ENCODE measurements at places on chromosomes 5 and 9.

- peak; percentile 48 for ATAC-seq
These were observed 723 bp downstream of the SNX18 start for GRCh38 chr5:54518146-54518817.

- ATAC-seq, result peak; percentile 10
These were observed 664.8 kb upstream of the ZNF608 start for GRCh38 chr5:125411071-125411743.

DNA sequence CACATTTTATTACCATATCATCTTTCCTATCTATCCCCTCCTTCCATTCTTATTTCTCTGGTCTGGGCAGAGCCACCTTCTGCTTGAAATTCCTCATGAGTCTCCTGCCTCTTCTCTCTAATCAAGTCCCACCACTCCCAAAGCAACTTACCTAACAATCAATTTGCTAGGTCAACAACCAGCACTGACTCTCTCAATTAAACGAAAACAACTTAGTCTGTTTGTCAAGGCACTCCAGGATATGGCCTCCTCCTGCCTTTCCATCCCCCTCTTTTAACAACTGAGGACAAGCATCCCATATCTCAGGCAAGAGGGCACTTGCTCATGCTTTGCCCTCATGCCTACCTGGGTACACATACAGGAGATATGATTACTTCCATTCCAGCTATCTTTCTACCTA lies 47.4 kb downstream of the HCN1 start:
- no peak for ATAC-seq

DNA sequence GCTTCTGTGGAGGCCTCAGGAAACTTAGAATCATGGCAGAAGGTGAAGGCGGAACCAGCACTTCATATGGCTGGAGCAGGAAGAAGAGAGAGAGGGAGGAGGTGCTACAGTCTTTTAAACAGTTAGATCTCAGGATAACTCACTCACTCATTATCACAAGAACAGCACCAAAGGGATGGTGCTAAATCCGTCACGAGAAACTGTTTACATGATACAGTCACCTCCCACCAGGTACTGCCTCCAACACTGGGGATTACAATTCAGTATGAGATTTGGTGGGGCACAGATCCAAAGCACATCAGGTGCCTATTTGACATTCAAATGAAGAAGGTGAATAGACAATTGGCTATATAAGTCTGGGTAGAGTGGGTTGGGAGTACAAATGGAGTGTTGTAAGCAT lies 35.2 kb downstream of the FKTN start:
- ATAC-seq, result no peak

DNA sequence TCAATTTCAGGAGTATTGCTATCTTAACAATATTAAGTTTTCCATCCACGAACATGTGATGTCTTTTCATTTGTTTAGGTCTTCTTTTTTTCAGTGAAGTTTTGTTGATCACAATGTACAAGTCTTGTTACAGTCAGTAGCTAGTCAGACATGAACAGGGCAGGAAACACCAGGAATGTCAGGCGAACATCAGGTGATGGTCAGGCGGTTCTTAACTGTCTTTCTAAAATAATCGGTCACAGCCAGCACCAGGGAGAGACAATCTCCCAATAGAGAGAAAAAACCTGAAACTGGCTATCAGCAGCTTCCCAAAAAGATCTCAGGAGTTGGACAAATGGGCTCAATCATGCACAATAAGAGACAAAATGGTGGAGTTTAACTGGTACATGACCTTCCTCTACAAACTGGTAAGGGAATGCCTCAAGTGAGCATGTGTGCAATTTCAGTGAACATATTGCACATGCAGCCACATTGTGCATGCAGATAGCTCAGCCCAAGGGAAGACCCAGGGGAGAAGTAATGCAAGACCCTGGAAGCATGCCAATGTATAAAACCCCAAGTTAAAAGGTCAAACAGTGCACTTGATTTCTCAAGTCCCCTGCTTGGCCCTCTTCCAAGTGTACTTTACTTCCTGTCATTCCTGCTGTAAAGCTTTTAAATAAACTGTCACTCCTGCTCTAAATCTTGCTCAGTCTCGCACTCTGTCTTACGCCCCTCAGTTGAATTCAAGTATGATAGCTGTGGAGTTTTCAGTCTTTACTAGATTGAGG lies 176.1 kb upstream of the RASEF start:
- no peak for ATAC-seq

DNA sequence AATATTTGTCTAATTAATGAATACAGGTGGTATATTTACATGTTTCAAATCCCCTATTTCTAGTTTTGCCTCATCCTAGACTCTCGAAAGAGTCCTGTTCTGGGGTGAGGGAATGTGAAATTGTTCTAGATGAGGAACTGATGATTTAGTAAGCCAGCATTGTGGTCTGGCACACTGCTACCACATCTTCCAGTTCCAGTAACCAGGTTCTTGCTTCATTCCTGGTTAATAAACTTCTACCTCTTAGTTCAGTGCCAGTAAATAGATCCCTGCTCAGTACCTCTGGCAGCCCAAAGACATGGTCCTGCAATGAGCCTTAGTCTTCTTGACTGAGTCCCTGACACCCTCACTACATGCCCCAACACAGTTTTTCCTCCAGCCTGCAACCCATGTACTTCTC lies 207.7 kb downstream of the SREK1 start:
- ATAC-seq, result no peak

DNA sequence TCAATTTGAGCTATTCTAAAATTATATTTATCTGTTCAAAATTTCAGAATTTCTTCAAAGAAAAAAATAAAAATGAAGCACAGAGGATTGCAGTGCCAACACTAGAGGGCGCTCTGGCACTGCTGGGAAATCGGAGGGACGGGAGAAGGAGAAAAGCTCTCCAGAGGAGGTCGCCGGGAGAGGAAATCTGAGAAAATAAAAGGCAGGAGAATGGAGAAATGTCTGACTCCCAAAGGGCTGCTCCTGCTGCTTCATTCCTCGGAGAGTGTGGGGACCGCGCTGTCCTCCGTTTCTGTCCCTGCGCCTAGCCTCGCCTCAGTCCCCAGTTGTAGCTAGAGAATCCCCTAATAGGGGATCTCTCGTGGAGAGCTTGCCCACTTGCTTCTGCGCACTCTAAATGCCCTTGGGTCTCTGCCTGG lies 40.0 kb upstream of the ARSB start:
- peak; percentile 82 for ATAC-seq

- peak; percentile 73 for ATAC-seq
These were observed 4.7 kb downstream of the C5orf46 start for GRCh38 chr5:147901599-147902039.

DNA sequence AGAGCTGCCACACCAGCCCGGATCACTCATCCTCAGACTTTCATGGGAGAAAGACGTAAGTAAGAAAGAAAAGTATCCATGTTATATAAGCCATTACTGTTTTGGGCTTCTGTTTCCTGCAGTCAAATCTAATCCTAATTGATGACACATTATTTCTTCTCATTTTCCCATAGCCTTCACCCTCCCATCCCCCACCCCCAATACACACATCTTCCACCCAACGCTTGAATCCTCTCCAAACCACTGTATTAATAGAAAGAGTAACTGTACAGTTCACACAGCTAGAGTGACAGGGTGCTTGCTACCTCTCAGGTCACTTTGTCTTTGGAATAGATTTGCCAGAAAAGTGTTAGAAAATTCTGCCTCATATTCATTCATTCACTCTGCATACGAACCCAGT lies 69.3 kb upstream of the IL17B start:
- ATAC-seq, result no peak

GRCh38 chr9:78397045-78397444 lies 100.1 kb downstream of the PSAT1 start:
- ATAC-seq, result no peak

GRCh38 chr5:122772446-122772845 lies 2.4 kb upstream of the SNX2 start:
- no peak for ATAC-seq

GRCh38 chr9:13088720-13089427 lies 190.6 kb downstream of the MPDZ start:
- ATAC-seq, result peak; percentile 81

GRCh38 chr5:90020575-90021538 lies 388.7 kb downstream of the CETN3 start:
- peak; percentile 75 for ATAC-seq

DNA sequence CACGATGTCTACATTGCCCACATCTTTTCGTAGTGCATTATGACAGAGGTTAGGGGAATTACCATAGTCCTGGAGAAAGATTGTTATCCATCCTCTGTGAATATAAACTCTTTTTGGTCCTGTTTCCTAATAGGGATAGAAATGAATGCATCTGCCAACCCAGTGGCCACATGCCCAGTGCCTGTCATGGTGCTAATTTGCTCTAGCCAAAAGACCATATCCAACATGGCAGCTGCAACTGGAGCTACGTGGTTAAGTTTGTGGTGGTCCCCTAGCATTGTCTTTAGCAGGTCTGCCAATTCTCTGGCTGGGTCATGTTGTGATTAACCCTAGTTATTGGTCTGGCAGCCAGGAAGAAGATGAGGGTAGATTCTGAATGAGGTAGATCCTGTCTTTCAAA lies 87.5 kb downstream of the FGF18 start:
- no peak for ATAC-seq

DNA sequence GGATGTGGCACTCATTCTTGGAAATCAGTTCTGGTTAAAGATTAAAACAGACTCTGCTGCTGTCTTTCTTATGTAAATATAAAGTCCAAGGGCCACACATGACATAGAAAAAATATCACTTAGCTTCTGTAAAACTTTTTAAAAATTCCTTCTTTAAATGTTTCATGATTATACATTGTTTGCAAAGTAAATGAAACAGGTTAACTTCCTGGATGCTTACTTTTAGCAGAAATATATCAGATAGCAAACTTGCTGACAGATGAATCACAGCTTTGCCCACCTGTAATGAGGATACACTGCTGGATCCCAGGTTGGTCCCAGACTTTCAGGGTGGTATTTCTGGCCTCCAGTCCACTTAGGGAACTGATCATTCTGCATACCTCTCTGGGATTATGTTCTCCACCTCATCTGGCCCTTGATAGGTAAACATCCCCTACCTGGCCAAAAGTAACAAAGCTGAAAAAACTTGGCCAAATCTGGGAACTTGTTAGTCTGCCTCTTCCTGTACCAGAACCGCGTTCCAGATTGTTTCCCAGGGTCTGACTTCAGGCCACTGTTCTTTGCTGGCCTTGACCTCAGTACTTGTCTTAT lies 340.5 kb downstream of the ADGRV1 start:
- ATAC-seq, result no peak

GRCh38 chr9:124626276-124626675 lies 119.1 kb upstream of the NR5A1 start:
- peak; percentile 10 for ATAC-seq

DNA sequence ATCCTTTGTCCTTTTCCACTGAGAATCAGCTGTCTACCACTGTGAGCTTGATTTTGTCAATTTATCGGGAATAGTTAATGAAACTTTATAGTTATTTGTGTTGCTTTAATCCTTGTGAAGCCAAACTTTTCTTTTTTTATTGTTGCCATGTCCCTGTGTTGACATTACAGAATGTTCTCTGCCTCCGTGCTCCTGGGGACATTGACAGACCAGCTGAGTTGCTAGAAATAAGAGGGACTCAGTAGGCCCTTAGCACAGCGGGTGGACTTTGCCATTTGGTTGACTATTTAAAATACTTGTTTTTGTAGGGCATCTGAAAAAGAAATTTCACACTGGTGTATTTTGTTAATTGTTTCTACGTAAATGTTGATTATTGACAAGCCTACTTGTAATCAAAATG lies 70.5 kb downstream of the IL31RA start:
- ATAC-seq, result no peak

DNA sequence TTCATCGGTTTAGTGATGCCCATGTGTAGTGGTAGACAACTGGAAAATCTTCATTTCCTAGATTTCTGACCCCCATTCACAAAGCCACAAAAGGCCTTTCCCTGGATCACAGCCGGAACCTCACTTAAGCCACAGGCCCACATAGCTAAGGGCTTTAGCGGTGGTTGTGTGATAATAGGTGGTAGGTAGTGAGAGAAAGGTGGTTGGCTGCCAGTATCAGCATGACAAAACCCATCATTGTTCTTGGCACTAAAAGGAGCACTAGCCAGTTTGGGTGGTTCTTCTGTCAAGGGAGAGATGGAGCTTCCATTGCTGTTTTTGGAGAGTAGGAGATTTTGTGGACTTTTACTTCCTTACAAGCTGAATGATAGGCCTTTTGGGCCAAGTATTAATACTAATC lies 9.7 kb upstream of the SLC36A2 start:
- ATAC-seq, result no peak

DNA sequence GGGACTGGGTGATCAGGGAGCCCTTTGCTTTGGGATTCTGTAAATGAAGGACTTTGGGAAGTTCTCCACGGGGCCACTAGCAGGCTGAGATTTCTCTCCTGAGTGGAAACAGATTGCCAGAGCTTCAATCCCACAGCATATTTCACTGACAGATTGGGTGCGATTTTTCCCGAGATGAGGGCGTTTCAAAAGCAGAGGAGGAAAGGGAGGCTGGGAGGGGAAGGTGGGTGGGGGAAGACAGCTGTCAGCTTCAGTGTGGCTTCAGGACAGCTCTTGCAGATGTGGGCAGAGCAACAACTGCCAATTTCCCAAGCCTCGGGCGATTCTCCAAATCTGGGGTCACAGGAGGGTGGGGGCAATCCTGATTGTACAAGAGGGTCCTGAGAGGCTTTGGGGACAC lies 258.5 kb upstream of the ADRA1B start:
- ATAC-seq, result no peak

GRCh38 chr5:34059977-34060376 lies 17.0 kb upstream of the C1QTNF3 start:
- no peak for ATAC-seq

GRCh38 chr9:90881648-90882047 lies 80.0 kb downstream of the SYK start:
- ATAC-seq, result no peak

DNA sequence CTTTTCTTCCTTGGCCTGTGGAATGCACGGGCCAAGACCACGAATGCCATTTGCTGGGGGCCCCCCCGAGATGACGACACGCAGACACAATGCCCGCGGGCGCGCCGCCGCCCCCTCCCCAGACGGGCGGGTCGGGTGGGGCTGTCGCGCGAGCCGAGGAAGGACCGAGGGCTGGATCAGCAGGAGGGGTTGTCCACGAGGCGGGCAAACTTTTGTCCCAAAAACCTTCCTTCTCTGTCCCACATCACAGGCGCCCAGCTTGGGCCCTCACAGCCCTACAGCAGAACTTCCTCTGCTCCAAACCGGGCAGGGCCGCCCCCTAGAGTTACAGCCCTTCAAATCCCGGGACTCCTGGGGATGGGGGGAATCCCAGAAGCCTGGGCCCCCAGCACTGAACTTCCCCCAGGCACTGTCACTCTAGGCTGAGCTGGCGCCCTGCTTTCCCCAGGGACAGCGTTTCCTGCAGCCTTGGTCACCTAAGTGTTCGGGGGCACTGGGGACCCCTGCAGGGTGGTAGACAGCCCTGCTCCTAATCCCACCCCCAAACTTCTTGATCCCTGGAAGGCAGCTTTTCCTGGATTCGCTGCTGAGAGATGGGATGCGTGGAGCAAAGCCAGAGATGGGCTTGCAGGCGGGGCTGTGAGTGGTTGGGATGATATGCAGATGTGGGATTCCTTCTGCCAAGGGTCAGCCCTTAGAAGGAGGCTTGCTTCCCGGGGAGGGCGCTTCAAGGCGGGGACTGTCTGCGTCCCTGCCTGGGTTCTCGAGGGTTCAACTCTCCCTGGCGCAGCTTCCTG lies 980 bp downstream of the COL5A1 start:
- peak; percentile 39 for ATAC-seq

- no peak for ATAC-seq
These were observed 483.3 kb downstream of the DMAC1 start for GRCh38 chr9:7316166-7316795.

- ATAC-seq, result no peak
These were observed 276.9 kb downstream of the OSTF1 start for GRCh38 chr9:75365196-75365595.

GRCh38 chr5:96657068-96657467 lies 5.1 kb upstream of the CAST start:
- ATAC-seq, result peak; percentile 63

Measured in SK-N-SH treated with all-trans-retinoic acid at 6 μM for 48 hours (cell line).